ENCODE measurements at places on chromosomes 3 and 15. TPM values are rescaled to one million over a fixed set of nuclear protein-coding genes. Genes with fewer than 3 reads are reported as not detected.

The ADGRG7 gene
- total RNA-seq: not detected

The SNX22 gene
- total RNA-seq: 0.60 TPM

DNA sequence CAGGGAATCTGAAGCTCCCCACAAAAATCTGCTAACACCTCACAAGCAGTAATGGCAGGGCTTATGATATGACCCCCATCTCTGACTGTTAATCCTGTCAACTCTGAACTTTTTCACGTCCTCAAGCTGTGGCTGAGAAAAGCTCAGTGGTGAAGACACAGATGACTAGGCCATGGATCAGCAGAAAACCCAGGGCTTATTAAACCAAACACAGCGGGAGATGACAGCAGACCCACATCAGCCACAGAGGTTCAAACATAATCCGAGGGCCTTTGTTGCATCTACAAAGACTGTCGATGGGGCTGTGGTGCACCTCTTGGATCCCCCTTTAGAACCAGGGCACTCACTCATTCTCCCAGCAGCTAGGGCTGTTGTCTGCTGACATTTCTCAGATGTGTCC, 50.4 kb downstream of the GLB1 start:
- peak; percentile 47 for DNase-seq

GRCh38 chr3:41742121-41742520, 219.8 kb downstream of the ULK4 start:
- no peak for DNase-seq

- no peak for DNase-seq
Measured at GRCh38 chr15:62927196-62927595, 115.4 kb upstream of the TPM1 start.

GRCh38 chr3:16369885-16370284, 104.9 kb downstream of the OXNAD1 start:
- no peak for DNase-seq

The CLEC3B gene
- total RNA-seq: 0.30 TPM

DNA sequence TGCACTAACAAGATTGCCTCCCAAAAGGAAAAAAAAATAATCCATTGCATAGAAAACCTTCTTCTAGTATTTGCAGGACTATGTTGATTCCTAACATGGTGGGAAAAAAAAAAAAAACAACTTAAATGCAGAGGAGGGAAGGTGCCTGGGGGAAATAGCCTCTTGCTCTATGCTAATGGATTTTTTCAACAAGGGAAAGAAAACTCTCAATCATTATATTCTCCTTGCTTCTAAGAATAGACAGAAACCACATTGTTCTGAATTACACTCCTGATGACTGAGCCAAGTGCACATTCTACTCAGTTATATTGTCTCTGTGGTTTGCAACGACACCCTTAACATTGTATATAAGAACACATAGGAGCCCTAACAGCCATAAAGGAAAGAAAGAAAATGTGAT, 760.2 kb downstream of the NAALADL2 start:
- DNase-seq: no peak

- no peak for DNase-seq
Measured at GRCh38 chr3:138374573-138375134, 26.3 kb downstream of the MRAS start.

- no peak for DNase-seq
Measured at GRCh38 chr15:39128746-39129145, 452.1 kb upstream of the THBS1 start.

DNA sequence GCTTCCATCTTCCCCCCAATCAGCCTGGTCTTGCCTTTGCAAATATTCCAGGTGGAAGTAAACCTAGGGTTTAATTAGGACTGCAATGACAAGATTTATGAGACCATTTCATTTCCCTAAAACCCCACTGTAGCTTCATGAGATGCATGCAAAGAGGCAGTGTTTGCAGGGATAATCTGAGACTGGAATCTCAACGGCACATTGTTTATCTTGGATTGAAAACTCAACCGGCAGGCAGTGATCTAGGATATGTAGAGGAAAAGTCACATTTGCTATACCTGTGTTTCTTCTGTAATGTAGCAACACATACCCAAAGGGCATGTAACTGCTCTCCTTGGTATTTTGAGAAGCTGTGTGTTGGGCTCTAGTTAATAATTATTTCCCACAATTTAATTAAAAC, 18.7 kb upstream of the CLSTN2 start:
- no peak for DNase-seq

The CLDN16 gene
- total RNA-seq: not detected

The NCKIPSD gene
- 41.5 TPM for total RNA-seq

GRCh38 chr3:111870620-111871019, 11.6 kb downstream of the PHLDB2 start:
- DNase-seq: no peak

The CHAC1 gene
- total RNA-seq: 6.7 TPM

- no peak for DNase-seq
Measured at GRCh38 chr3:135982404-135982761, 16.9 kb downstream of the PPP2R3A start.

GRCh38 chr3:11195201-11195600, 40.9 kb downstream of the HRH1 start:
- no peak for DNase-seq

The ULK4 gene
- 21.0 TPM for total RNA-seq

DNA sequence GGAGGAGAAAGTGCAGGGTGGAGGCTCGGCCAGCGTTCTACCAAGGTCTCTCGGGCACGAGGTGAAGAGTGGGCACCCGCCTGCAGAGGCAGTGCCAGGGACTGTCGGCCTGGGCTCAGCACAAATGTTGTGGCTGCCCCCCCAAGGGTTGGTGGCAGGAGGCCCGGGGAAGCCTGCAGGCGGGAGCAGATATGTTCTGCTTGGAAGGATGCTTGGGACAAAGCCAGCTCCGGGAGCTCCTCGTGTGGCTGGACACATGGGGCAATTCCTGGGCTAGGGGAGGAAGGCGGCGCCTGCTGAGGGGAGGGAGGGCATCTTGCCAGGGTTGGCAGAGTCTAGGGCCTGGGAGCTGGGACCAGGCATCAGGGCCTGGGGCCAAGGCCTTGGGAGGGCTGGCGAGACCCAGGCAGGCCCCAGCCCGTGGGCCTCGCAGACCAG, 30.4 kb upstream of the FBLN2 start:
- DNase-seq: no peak

The GPR156 gene
- total RNA-seq: 0.10 TPM

GRCh38 chr3:172268868-172269267, 179.4 kb downstream of the GHSR start:
- no peak for DNase-seq

The ADCY5 gene
- total RNA-seq: not detected

DNA sequence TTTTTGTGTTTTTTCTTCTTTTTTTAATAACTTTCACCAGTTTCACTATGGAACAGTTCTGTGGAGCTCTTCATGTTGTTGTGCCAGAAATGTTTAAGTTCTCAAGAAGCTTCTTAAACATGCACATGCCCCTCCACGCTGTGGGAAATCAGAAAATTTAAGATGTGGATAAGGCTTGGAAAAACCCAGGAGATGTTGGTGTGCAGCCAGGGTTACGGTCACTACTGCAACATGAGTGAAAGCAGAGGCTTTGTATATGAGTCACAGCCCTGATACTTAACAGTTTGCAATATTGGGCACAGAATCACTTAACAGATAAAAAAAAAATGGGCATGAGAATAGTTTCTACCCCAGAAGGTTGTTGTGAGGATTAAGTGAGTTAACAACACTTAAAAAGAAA, 399.9 kb downstream of the LRTM1 start:
- no peak for DNase-seq

DNA sequence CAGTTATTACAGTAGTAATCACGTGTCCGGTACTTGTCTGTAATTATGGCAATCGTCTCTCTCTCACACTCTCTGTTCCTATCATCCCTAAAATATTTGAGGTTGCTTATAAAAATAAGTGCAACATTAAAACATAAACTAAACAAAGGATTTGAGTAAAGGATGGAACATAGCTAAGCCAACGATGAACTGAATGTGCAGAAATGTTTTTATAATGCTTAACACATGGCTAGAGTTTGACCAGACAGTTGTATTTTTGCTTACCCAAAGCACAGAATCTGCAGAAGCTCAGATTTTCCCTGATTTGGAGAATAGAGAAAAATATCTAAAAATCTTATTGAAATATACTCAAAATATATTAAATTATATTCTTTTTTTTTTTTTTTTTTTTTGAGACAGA, 1030.9 kb downstream of the NAALADL2 start:
- DNase-seq: no peak

GRCh38 chr3:145959457-145960088, 201.4 kb downstream of the PLOD2 start:
- DNase-seq: no peak

GRCh38 chr3:37125195-37126073, 48.9 kb downstream of the LRRFIP2 start:
- DNase-seq: no peak

- no peak for DNase-seq
Measured at GRCh38 chr3:66381626-66382025, 119.2 kb downstream of the LRIG1 start.

DNA sequence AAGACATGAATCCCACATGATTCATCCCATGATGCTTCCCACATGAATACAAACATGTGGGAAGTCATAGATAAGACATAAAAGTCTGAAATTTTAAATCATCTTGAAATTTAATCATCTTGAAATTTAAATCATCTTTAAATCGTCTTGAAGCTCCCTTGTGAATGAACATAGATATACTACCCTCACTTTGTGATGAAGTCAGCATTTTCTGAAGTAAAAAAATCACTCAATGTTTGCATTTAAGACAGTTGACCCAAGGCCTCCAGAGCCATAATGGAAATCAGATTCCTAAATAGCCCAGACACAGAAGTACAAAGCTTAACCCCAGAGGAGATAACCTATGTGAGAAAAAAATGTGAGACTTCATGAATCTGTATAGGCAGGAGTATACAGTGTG, 279.4 kb downstream of the ZBBX start:
- no peak for DNase-seq

DNA sequence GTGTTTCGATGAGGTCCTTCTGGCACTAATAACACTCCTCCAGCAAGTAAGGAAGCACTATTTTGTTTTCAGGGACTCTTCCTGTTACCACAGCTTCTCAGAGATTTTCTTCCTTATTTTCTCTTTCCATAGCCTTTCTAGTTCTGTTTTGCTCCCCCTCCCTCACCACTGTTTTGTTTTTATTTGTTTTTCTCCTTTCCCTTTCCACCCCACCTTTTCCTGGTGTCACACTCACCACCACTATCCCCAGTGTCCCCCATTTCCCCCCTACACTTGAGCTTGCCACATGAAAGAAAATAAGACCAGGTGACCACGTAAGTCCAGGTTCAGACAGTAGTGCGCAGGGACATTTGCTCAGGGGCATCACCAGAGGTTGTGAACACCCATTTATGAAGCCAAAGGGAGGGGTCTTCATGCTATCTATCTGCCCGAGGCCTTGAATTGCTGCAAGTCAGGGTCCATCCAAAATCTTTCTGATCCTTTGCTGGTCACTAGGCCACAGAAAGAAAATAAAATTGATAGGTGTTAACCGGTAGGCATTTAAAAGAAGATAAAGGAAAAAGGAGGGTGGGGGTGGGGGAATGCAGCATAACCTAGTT, 1.4 kb upstream of the RFTN1 start:
- no peak for DNase-seq

DNA sequence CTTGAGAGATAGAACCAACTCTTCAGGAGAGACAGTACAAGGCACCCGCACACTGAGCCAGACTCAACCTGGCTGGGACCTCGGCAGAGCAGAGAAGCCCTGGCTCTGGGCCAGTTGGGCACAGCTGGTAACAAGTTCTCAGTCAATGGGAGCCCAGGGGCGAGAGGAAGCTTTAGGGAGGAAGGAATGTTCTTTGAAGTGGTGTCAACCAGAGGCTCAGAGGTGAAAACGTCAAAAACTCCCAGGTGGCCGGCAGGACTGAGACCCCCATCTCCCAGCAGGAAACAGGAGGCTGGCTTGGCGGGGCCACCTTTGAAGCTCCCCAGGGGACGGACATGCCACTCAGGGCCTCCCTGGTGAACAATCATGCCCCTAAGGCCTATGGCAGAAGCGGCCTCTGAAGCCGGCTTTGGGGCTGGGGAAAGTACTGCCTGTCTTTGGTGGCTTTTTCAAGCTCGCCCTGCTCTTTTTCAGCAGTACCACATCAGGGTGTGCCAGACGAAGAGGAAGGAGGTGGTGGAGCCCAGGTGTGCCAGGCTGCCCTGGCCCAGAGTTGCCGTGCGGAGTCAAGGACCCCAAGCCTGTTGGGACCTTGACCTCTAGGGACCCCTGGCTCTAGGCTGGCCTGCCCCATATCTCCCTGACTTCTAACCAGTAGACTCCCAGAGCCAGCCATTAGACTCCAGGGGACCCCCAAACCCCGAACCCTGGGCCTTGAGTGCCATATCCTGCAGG, 16.7 kb upstream of the TBC1D21 start:
- DNase-seq: no peak

- no peak for DNase-seq
Measured at GRCh38 chr15:91521996-91522395, 331.5 kb upstream of the SLCO3A1 start.

DNA sequence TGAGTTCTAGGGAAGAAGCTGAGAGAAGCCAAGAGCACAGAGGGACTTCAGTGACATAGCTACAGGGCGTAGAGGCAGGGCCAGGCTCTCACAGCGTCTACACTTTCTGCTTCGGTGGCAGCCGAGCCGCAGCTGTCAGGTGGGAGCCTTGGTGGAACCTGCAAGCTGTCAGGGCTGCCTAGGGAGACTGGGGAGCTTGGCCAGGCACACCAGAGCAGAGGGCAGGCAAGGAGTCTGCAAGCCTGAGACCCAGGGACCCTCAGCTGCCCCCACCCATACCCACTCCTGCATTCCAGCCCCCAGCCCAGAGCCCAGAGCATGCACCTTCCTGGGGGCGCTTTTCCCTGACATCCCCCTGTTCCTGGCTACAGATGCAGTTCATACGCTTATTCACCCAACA, 13.4 kb upstream of the KLF15 start:
- no peak for DNase-seq

The MAGEL2 gene
- total RNA-seq: not detected

The TJP1 gene
- not detected for total RNA-seq

GRCh38 chr3:140351466-140351865, 326.4 kb upstream of the TRIM42 start:
- DNase-seq: no peak

The FAM81A gene
- total RNA-seq: 0.57 TPM

- DNase-seq: no peak
Measured at GRCh38 chr3:109059264-109059663, 58.7 kb downstream of the MORC1 start.

The IGF2BP2 gene
- 0.62 TPM for total RNA-seq

DNA sequence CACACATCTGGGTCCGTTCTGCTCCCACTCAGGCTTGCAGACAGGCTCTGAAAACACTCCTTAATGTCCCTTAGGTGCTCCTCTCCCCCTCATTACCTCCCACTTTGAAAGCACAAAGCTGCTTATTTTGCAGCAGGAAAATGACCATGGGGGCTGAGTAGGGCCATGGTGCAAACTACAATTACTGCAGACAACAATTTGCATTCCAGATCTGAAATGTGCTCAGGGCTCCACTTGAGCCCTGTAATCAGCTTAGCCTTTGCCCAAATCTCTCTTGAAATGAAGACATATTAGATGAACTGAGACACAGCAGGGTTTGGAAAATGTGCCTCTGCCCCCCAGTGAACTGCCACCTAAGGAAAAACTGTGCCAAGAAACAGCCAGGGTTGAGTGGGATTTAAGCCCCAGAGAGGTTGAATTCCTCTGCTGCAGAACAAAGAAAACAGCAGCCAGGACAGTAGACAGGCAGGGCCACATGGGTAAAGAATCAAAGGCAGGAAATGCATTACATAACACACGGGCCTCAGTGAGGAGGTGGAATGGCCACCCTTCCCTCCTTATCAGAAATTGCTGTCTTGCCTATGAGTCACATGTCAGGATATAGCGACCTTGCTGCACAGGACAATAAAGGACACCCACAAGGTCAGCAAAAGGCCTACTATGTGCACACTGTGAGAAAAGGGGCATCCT, 126.8 kb upstream of the ARHGEF3 start:
- peak; percentile 43 for DNase-seq

The LRRIQ4 gene
- total RNA-seq: not detected

- DNase-seq: peak; percentile 81
Measured at GRCh38 chr3:13091898-13092611, 18.8 kb upstream of the IQSEC1 start.

All from activated CD4-positive, alpha-beta T cell treated with anti-CD3 and anti-CD28 coated beads, Interleukin-2, amount 10 ng/mL, durations not matched to agents 7 days and 5 days (primary cell).